ENCODE measurements at places on chromosomes 2 and 18. TPM values are rescaled to one million over a fixed set of nuclear protein-coding genes. Genes with fewer than 3 reads are reported as not detected.

PFN4 gene
- total RNA-seq: not detected

RNPEPL1 gene
- 65.1 TPM for total RNA-seq

TNFAIP6 gene
- 2.0 TPM for total RNA-seq

HOXD12 gene
- 1.7 TPM for total RNA-seq

CD207 gene
- total RNA-seq: 2.5 TPM

BMP10 gene
- not detected for total RNA-seq

RSAD2 gene
- total RNA-seq: 0.25 TPM

VIT gene
- total RNA-seq: 56.5 TPM

GALR1 gene
- 0.98 TPM for total RNA-seq

GLI2 gene
- total RNA-seq: 16.2 TPM

ABCB11 gene
- not detected for total RNA-seq

UGT1A8 gene
- not detected for total RNA-seq

KLHL14 gene
- 0.98 TPM for total RNA-seq

KIF3C gene
- 9.3 TPM for total RNA-seq

LDLRAD4 gene
- 24.3 TPM for total RNA-seq

CARF gene
- 16.5 TPM for total RNA-seq

CNDP1 gene
- total RNA-seq: 9.8 TPM

LOXHD1 gene
- total RNA-seq: not detected

AMER3 gene
- not detected for total RNA-seq

USP37 gene
- total RNA-seq: 23.3 TPM

MOGAT1 gene
- not detected for total RNA-seq

CXCR1 gene
- total RNA-seq: 0.49 TPM

GKN1 gene
- total RNA-seq: not detected

SLC4A5 gene
- total RNA-seq: 4.4 TPM

B4GALT6 gene
- total RNA-seq: 2.5 TPM

FANCL gene
- 23.3 TPM for total RNA-seq

RGPD3 gene
- total RNA-seq: 0.25 TPM

RUFY4 gene
- not detected for total RNA-seq

WDR7 gene
- 26.3 TPM for total RNA-seq

KCNJ13 gene
- total RNA-seq: not detected

CAPN14 gene
- 4.7 TPM for total RNA-seq

SMC6 gene
- total RNA-seq: 33.6 TPM

TNFRSF11A gene
- 3.9 TPM for total RNA-seq

RPIA gene
- total RNA-seq: 10.8 TPM

CDKL4 gene
- 2.7 TPM for total RNA-seq

ALPI gene
- not detected for total RNA-seq

LCT gene
- not detected for total RNA-seq

HOXD8 gene
- 10.3 TPM for total RNA-seq

FAM237A gene
- total RNA-seq: not detected

EVA1A gene
- not detected for total RNA-seq

UPP2 gene
- not detected for total RNA-seq

DQX1 gene
- total RNA-seq: 9.6 TPM

Data from vagina (tissue), 2 donors.